Fibroblast of pulmonary artery (primary cell): ENCODE measurements at places on chromosomes 6 and 20.

- no peak for DNase-seq
Observed at GRCh38 chr20:52087471-52087870, 104.1 kb downstream of the ZFP64 start.

DNA sequence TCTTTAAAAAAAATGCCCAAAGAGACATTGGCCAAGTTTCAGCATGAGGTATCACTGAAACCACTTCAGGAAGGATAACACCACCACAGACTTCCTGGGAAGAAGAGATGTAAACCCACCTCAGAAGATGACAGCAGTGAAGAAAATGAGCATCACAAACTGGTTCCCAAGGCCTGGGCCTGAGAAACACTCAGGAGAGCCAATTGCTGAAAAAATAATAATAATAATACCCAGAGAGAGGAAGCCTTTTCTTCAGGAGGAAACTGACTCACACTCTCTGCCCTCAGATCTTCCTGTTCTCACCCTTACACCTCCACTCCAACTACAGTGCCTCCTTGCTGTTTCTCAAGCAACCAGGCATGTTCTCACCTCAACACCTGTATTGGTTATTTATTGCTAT is 68.1 kb upstream of the MAFB start:
- peak; percentile 11 for DNase-seq

- no peak for DNase-seq
Observed at GRCh38 chr6:1778686-1779235, 169.0 kb downstream of the FOXC1 start.

GRCh38 chr6:122014961-122015360 is 384.5 kb upstream of the HSF2 start:
- peak; percentile 18 for DNase-seq

DNA sequence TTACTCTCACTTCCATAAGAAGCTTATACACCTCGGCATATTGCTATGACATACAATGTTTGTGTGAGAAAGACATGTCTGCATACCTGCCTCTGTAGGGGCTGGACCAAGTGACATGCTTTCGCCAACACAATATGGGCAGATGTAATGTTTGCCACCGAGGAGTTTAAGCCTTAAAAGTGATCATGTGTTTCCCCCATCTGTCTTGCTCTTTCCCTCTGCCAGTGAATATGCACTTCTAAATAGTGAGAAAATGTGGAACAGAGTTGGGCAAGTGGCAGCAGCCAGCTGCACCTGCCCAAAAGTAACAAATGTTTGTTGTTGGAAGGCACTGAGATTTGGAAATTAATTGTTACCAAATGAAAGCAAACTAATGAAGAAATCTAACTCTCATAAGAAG is 274.8 kb upstream of the BTBD3 start:
- no peak for DNase-seq

DNA sequence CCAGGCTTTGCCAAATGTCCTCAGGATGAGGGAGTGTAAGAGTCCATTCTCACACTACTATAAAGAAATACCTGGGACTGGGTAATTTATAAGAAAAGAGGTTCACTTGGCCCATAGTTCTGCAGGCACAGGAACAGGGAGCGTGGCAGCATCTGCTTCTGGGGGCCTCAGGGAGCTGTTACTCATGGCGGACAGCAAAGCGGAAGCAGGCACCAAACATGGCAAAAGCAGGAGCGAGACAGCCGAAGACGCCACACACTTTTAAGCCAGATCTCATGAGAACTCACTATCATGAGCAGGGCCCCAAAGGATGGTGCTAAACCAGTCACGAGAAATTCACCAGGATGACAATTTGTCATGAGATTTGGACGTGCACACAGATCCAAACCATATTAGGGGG is 22.8 kb downstream of the FAM50B start:
- no peak for DNase-seq

DNA sequence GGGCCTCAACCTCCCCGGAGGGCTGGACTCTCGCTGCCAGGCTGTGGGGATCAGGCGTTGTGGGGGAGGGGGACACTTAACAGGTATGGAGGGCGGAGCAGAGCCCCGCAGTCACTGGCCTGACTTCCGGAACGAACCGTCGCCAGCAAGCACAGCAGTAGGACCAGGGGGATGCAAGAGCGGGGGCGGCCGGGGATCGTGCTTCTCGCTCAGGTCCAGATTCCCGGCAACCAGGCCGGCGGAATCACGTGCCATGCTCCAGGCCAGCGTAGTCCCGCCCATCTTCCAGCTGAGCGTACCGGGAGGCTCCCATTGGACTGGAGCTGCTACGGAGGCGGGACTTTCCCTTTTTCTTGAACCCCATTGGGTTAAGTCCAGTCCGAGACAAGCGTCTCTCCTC is 10.0 kb upstream of the POU5F1 start:
- DNase-seq = peak; percentile 86
